ENCODE measurements at places on chromosomes 5 and 9.

- no peak for DNase-seq
Observed at GRCh38 chr5:160929360-160929759, 77.3 kb upstream of the ATP10B start.

DNA sequence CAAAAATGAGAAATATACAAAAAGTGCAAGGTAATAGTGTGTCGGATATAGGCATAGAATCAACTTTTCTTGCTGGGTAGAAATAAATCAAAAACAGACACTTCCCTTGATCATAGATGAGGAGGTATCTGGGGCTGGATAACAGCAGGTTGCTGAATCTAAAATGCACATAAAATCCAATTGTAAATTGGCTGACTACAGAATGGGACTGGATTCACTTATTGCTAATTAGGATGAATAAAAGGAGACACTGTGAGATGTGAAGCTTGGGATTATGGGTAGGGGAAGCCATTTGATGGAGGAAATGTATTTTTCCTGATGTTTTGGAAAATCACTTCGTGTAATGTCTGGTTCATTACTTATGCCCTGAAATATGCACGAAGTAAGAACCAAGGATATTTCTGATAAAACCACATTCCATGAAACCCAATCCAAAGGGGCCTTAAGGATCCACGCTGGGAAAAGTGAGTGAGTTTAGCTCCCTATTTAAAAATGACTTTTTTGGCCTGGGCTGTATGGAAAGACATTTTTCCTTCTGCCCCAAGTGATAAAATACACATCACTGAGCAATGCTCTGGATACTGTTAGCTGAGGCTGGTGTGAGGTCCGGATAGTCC is 136.1 kb downstream of the MARCHF11 start:
- no peak for DNase-seq

GRCh38 chr5:79794347-79794746 is 104.7 kb downstream of the CMYA5 start:
- no peak for DNase-seq

DNA sequence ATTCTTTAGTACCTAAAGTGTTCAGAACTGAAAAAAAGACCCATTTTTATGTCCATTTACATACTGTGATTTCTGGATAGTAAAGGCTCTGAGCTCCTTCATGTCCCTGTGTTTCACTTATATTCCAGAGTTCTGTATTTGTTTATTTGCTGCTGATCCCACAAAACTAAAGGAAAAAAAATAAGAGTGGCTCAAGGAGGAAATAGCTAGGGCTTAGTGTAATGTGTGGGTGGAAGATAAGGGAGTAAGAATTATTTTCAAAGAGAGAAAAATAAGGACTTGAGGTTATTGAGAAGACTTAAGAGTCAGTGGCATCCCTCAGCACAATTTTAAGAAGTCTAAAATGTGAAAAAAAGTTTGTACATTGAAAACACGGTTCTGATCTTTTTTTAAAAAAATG is 46.0 kb downstream of the ENTREP1 start:
- DNase-seq = no peak

DNA sequence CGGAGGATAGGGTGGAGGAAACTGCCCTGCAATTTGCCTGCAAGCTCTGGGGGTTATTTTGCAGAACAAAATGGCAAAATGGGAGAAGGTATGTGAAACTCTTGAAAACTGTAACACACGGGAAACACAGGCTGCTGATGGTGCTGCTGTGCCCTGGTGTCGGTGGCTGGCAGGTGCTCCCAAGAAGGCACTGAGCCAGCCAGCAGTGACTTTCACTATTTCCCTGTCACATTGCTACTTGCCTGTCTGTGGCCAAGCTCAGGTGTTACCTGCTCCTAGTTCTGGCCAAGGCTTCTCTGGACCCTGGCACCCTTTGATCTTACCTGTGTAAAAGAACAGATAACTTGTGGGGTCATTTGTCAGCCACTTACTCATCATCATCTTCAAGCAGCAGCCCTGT is 102.2 kb downstream of the CMYA5 start:
- no peak for DNase-seq

DNA sequence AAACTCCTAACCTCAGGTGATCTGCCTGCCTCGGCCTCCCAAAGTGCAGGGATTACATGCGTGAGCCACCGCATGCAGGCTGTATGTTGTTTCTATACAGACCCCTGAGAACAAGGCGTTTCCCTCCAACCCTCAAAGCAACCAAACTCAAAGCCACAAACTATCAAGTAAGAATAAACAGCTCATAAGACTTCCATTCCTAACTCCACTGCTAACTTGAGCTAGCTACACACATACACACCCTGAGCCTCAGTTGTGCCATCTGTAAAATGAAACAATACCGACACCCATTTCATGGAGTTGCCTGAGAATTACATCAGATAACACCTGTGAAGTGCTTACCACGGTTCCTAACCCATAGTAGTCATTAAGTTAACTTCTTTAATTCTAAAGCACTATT is 70.8 kb downstream of the SERINC5 start:
- DNase-seq = no peak

- DNase-seq = no peak
Observed at GRCh38 chr5:151779531-151780125, 7.9 kb downstream of the G3BP1 start.

- no peak for DNase-seq
Observed at GRCh38 chr9:111066468-111066867, 28.2 kb upstream of the LPAR1 start.

GRCh38 chr5:139881143-139881733 is 85.6 kb downstream of the PSD2 start:
- DNase-seq = no peak

- no peak for DNase-seq
Observed at GRCh38 chr5:43729846-43730478, 127.0 kb downstream of the NNT start.

GRCh38 chr5:90054612-90055011 is 354.9 kb downstream of the CETN3 start:
- no peak for DNase-seq

- DNase-seq = no peak
Observed at GRCh38 chr5:55935371-55935770, 59.4 kb downstream of the IL6ST start.

- no peak for DNase-seq
Observed at GRCh38 chr5:1750469-1750868, 49.2 kb downstream of the MRPL36 start.

GRCh38 chr5:1391691-1392090 is 46.8 kb upstream of the CLPTM1L start:
- no peak for DNase-seq

- DNase-seq = no peak
Observed at GRCh38 chr9:133286523-133286922, 11.5 kb upstream of the ABO start.

- no peak for DNase-seq
Observed at GRCh38 chr5:102579379-102579778, 80.6 kb upstream of the SLCO6A1 start.

DNA sequence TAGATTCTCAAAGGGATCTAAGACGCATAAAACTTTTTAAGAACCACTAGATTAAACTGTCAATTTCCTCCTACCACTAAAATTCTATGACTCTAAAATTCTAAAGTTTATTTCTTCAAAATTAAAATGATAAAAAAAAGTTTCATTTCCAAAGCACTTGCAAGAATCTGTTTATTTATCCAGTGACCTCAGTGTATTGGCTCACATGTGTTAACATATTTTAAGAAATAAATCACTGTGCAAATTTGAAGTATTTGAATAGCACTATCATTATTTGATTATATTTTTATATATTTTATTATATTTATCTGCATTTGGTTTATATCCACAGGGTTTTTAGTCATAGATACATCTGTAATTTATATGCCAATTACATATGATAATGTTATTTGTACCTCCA is 62.2 kb upstream of the SLC12A2 start:
- DNase-seq = no peak

GRCh38 chr9:110199643-110200042 is 8.3 kb downstream of the C9orf152 start:
- DNase-seq = no peak

GRCh38 chr9:79768194-79768593 is 196.4 kb downstream of the TLE4 start:
- DNase-seq = no peak

DNA sequence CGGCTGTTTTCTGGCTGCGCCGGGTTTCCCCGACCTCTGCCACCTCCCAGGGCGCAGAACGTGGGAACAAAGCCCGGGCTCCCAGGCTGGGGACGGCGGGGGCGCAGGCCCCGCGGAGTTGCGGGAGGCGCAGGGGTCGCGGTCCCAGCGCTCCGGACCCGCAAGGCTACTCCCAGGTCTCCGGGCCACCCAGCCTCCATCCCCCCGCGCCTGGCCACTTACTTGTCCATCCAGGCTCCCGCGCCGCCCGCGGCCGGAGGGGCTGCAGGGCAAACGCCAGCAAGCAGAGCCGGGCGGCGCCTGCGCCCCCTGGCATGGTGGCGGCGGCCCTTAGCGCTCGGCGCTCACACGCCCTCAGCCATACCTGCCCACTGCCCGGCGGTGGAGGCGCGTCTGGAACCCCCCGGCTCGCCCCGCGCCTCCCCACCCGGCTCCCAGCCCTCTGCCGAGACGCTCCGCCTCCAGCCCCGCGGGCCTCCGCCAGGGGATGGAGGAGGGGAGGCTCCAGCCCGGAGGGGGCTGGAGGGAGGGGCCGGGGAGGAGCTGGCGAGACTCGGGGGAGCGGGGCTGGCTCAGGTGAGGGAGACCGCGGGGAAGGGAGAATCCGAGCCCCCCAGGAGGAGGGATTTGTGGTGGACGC is at the start of gene ADAM19:
Gene ADAM19, minus strand, starts transcription at position 395 of the 640 bp plus-strand sequence. Its CDS starts 79 bp downstream, at position 316.
- DNase-seq = no peak

DNA sequence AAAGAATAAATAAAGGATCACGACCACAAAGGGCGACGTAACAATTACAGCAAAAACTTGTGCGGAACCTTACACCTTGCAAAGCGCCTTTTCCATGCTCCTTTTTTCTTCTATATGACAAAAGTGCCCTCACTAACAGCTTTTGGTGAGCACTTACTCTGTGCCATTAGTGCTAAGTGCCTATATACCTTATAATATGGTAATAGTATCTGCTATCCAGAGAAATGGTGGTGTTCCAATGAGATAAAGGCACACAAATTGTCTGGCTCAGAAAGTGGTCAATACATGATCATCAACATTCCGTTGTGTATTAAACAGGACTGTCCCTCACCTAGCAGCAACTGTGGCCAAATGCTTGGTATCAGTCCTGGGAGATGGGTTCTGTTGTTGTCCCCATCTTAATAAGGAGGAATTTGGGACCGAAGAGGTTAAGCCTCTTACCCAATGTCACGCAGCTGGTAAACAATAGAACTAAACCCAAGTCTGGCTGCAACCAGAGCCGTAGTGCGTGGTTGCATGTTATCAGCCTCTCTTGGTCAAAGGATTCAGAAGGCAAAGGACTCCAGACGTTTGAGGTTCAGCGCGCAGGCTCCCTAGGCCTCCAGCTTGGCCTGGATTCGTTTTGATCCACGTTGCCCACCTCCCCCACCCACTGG is 564 bp upstream of the TOR2A start:
- DNase-seq = no peak

DNA sequence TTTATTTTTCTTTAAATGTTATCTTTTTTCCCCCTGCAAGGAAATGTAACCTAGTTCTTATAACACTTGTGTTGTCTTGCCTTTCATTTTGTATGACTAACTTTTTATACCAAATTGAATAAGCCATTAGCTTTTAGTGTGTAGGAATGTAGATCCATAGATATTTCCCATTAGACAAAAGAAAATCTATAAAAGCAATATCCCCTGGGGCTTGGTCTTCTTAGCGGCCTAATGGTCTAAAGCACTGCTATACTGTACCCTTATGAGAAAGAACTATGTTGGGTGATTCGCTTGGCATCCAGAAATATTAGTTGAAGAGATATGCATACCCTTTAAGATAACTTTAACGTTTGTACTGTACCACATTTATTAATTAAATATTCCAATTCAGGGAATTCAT is 289.2 kb downstream of the CCDC171 start:
- no peak for DNase-seq

- DNase-seq = no peak
Observed at GRCh38 chr5:135296900-135297816, 101.9 kb downstream of the MACROH2A1 start.

DNA sequence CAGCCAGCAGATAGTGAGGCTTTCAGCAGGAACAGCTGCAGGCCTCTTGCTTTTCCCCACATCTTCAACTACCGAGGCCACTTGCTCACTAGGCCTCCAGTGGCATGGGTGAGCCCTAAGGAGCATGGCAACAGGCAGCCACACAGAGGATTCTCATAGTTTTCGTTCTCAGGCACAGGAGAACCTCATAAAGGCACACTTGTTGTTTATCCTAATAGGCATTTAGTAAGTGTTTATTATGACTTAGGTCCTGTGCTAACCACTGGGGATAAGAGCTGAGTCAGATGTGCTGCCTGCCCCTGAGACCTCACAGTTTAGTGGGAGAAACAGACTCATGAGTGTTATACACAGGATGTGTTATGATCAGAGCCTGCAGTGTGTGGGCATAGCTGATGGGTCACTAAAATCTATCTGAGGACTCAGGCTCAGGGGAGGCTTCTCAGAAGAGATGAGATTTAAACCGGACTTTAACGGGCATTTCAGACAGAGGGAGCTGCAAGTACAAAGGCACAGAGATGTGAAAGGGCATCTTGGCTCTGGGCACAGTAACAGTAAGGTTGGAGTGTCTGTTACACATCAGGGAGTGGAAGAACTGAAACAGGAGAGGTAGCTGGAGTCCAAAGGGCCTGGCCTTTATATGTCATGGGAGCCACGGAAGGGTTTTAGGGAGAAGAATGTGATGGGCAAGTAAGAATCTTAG is 21.0 kb upstream of the HEMGN start:
- DNase-seq = no peak

Data from activated naive CD4-positive, alpha-beta T cell (primary cell).